ENCODE measurements at places on chromosomes 4 and X.

GRCh38 chrX:16643176-16643575 is 6.8 kb upstream of the S100G start:
- no peak for DNase-seq

GRCh38 chr4:100016191-100016590 is 66.1 kb upstream of the H2AZ1 start:
- no peak for DNase-seq

- DNase-seq, result no peak
These were observed 41.9 kb downstream of the FBXW7 start for GRCh38 chr4:152494020-152494419.

GRCh38 chr4:1463088-1463926 is 57.1 kb upstream of the NKX1-1 start:
- DNase-seq, result no peak

DNA sequence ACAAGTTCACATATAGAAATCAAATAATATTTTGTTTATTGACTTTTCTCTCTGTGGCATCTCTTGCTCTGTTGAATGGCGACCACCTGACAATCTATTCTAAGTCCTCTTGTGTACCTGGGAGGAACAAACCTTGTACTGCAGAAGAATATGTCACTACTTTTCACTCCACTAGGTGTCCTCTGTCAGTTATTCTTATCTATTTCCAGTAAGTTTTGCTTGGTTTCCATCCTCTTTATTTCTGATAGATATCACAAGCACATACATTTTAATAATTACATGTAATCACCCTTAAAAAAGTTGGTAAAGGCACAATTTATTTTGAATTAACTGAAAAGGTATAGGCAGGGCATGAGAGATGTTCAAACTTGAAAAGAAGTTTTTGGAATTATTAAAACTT is 238.4 kb downstream of the SNCA start:
- DNase-seq, result peak; percentile 41

- no peak for DNase-seq
These were observed 102.8 kb downstream of the STOX2 start for GRCh38 chr4:184007891-184008290.
